ENCODE measurements at places on chromosomes 12 and 14.

DNA sequence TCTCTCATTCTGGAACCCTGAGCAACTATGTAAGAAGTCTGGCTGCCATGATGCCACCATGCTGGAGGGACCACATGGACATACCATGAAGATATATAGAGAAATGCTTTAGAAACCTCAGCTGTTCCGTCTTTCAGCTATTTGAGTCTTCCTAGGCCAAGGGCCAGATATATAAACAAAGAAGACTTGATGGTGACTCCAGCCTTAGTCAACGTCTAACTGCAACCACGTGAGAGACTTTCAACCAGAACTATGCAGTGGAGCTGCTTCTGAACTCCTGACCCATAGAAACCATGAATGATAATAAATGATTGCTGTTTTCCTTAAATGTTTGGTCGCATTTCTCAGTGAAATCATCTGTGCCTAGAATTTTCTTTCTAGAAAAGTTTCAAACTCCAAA lies 20.0 kb upstream of the KITLG start:
- peak; percentile 83 for DNase-seq

DNA sequence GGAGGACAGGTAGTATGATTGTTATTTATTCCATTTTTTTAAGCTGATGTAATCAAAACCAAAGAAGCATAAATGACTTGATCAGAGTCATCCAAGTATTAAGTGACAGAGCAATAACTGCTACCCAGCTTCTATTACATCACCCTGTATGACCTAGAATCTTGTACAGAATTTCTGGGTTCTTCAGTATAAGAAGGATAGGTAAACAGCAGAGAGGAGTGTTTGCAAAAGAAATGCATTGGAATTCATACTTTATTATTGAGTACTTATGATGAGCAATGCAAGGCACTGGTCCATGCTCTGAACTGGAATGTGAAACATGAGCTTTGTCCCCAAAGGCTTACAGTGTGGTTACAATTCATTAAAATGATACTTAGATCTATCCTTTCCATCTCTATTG lies 916.8 kb downstream of the DIO2 start:
- DNase-seq = peak; percentile 2

- no peak for DNase-seq
Observed at GRCh38 chr12:62762645-62763044, 172.3 kb downstream of the PPM1H start.

DNA sequence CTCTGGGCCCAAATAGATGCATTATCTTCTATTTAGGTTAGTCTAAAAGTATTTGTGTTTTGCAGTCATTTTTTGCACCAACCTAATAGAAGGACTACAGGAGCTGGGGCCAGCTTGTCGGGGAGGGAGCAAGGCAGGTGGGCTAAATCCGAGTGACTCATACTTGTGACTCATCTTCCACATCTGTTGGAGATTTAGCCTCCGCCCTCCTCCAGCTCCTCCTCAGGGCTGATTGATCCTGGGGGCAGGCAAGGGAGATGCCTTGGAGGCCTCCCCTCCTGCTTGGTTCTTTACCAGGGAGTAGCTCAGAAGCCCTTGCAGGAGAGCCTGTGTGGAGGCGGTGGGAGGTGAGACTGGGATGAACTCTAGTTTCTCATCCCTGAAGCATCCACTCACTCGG lies 27.9 kb downstream of the RHOF start:
- DNase-seq = peak; percentile 91

DNA sequence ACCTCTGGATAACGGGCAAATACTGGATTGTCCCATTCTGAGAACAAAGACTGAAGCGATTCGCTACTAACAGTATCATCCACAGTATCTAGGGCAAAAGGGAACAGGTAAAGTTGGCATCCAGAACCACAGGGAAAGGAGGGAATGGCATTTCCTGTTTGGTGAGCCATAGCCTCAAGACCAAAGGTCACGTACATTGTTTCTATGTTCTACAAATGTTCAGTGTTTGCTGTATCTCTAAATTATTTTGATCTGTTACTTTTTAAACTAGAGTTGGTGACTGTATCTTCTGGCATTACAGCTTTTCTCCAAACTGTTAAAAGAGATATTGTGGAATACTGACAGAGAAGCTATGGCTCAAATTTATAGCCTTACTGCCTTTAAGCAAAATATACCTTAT lies 9.7 kb downstream of the MLH3 start:
- DNase-seq = no peak

GRCh38 chr12:1355396-1355795 lies 239.0 kb downstream of the FBXL14 start:
- DNase-seq = no peak

GRCh38 chr12:114697741-114698565 lies 14.0 kb upstream of the TBX3 start:
- DNase-seq = peak; percentile 55

DNA sequence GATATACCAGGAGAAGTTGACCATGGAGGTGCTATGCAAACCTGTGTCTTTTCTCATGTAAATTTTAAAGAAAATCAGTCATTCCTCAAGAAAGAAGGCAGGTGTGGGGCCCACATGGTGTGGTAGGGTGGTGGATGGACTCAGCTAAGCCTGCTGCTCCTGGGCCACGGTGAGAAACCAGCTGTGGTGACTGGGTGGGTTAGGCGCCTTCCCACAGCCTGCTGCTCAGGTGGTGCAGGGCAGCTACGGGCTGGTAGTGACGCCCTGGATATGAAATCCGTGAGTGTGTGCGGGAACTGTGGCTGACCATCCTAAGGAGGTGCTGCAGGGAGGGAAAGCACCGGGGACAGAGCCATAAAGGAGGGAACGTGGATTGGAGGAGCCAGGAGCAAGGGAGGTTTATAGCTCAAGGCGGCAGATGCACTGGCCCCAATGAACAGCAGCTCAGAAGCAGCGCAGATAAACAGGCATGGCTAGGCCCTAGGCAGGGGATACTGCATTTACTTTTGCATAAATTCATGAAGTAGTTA lies 408.8 kb downstream of the FUT8 start:
- DNase-seq = no peak

DNA sequence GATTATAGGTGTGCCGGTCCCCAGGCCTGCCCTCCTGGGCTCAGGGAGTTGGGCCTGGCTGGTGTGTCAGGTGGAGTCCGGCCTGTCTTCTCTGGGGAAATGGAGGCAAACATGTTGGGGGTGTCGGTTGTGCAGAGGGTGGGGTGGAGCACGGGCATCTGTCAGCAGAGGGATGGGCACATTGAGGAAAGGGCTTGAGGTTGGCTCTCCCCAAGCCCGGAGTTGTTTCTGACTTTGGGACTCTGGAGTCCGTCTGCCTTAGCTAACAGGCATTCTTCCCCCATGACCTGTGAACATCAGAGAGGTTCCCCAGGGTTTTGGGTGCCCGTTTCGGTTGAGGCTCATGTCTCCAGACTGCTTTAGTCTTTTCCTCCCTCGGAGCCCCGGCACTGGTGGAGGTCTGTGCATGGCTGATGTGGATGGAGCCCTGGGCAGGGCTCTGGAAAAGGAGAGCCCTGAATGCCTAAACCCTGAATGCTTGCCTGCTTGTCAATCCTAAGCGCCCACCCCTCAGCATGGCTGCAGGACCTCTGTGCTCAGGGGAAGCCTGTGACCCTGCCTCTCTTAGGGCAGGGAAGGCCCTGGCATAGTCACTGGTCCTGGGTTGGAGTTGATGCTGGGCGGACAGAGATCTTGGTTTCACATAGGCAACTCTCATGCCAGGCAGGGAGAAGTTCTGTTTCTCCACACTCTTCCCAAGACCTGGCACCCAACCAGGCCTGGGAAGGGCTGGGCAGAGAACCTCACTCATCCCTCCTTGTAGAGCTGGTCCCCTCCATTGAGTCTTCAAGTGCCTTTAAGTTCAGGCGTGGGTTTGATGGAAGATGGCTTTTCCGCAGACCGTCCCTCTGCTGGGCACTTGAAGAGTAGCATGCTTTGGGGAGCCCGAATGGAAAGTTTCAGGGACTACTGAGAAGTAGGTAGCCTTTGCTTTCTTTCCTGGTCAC lies 12.9 kb downstream of the NYNRIN start:
- peak; percentile 50 for DNase-seq

DNA sequence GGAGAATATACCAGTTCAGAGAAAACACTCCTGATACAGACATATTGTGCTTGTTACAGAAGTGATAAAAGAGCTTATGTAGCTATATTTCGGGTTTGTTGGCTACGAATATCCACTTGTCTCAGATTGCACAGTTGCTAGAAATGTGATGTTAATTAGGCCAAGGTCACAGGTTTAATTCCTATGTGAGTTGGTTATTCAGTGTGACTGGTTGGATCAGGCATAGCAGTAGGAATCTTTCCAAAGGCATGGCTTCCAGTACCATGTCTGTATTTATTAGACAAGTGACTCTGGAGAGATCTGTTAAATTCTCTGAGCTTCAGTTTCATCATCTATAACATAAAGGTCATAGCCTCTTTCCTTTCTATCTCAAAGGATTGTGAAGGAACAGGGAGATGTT lies 152.7 kb upstream of the KITLG start:
- DNase-seq = no peak

GRCh38 chr12:75703131-75703530 lies 191.7 kb upstream of the KRR1 start:
- no peak for DNase-seq

DNA sequence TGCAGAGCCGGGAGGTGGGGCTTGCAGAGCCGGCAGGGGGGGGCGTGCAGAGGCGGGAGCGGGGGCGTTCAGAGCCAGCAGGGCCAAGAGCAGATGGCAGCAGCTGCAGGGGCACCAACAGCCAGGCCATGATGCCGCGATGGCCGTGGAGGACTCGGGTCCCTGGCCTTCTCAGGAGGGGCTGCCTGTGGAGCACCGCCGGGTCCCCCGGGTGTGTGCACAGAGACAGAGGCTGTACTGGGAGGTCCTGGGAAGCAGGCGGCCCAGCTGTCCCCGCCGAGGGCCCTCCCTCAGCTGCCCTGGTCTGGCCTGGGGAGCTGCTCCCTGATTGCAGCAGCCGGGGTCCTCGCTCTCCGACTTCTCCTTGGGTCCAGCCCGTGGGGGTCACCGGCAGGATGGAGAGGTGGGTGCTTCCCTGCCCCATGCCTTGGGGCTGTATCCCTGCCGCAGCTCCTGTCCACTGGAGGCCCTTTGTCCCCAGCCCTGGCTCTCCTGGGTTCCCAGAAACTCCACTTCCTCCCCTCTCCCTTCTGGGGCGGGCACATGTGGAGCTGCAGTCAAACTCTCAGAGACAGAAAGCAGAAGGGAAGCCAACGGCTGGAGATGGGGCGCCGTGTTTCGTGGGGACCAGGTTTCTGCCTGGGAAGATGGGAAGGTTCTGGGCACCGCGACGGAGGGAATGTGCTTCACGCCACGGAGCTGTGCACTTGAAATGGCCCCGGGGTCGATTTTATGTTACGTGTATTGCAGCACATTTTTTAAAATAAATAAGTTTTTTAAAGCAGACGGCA lies 75.8 kb upstream of the GALNT9 start:
- no peak for DNase-seq

DNA sequence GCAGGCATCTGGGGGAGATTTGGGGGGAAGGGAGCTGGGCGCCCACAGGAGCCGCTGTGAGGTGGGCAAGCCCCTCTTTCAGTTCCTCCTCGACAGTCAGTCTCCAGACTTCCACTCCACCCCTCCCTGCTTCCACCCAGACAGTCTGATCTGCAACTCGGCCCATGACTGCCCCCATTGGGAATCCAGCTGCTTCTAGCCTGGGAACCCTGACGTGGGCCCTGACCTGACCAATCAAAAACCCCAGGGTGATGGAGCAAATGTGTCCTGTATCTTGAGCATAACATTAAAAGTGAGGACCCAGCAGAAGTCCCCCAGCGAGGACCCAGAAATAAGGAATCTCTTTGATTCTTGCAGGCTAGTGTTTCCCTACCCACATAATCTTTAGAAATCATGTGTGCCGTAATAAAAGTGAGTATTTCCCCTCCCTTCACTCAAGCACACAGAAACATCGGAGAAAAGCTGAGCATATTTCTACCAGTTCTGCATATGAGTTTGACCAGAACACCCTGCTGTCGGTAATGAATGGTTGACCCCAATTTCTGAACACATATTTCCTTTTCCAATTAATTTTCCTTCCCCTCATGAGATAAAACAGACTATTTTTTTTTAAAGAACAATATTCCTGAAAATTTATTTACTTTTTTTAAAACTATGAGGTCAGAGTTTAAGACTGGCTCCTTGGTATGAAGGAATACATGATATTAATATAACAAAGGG lies 6.4 kb downstream of the SSH1 start:
- peak; percentile 86 for DNase-seq

DNA sequence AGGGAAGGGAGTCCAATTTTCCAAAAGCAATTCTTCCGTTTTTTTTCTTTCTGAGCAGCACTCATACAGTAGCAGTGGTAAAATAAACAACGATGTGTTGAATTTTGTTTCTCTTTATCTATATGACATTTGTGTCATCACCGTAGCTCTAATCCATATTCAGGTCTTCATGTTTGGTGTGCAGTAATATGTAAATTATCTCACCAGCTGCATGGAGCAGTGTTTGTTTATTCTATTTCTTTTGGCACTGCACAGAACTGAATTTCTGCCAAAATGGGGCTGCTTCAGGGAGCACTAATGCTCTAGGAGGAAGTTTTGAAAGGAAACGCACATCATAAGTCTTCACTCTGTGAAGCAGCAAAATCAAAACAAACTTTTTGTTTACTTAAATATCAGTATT lies 130.0 kb upstream of the NPAS3 start:
- DNase-seq = peak; percentile 24

DNA sequence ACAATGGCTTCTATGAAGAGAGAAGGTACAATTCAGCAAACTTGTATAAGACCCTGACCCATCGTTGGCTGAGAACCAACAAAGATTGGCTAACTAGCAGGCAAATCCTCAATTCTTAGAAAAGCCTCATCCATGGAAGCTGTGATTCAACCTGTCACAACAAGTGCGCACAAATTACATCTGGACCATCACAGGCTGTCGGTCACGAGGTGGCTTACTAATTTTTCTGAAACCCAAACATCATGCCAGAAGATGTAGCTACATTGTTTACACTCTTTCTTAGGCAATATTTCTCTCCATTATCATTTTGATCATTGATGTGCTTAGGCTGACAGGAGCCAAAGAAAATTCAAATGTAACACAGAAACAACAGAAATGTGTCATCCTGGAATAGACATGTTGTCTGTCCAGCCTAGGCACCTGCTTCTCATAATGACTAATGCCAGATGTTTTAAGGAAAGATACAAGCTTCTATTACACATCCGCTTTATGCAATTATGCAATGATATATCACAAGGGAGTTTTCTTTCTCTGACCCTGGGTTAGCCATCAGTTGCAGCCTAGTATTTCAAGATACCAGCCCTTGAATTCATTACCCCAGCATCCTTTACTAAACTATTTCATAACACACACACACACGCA lies 92.9 kb upstream of the DIO2 start:
- DNase-seq = no peak

GRCh38 chr14:103121846-103122584 lies 1.2 kb upstream of the TNFAIP2 start:
- peak; percentile 86 for DNase-seq

- DNase-seq = no peak
Observed at GRCh38 chr14:23617539-23617938, 18.6 kb upstream of the DHRS2 start.
